ENCODE measurements at places on chromosomes 7 and 10.

DNA sequence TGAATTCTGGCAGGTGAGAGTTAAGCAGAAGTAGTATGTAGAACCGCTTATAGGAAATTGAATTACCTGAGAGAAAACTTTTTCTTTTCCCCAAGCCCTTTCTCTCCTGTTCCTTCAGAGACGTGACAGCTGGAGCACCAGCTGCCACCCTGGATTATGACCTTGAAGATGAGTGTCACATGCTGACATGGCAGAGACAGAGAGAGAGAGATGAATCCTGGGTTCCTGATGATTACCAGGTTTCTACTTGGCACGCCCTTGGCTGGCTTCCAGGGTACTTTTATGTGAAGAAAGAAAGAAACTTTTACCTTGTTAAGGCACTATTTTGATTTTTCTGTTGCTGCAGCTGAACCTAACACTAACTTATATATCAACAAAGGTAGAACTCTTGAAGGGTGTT, 99.9 kb downstream of the GPR26 start:
- no peak for DNase-seq

DNA sequence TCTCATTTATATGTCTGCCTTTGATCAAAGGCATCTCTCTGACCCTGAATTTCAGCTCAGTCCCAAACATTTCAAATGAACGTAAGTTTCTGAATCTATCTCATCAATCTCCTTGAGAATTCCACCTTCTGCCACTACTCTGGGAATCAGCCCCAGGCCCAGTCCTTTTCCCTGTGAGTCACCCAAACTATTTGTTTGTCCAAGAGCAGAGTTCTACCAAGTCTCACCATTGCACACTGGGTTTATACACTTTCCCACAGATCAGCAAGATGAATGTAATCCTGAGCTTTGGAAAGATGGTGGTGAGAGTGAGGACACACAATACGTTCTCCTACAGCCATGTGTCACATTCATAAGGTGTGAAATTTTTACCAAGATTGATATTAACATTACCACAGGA, 251.3 kb upstream of the VWC2 start:
- no peak for DNase-seq

DNA sequence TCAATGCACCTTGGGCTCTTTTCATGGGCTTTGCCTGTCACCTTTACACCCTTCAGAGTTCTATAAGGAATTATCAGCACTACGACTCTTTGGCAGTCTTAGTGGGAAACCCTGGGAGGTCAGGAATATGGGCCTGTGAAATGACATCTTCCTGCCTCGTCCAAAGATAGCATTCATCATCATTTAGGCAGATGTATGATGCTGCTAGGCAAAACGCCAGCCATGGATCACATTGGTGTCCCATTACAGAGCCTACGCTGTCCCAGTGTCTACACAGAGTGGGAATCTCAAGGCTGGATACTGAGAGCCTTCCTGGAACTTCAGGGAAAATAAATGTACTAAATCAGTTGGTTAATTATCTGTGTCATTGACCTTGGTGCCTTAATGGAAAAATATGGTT, 259.4 kb upstream of the CELF2 start:
- no peak for DNase-seq

- DNase-seq = no peak
Measured at GRCh38 chr7:132838313-132838712, 243.6 kb downstream of the CHCHD3 start.

- DNase-seq = no peak
Measured at GRCh38 chr7:138317044-138317596, 142.9 kb upstream of the TRIM24 start.

DNA sequence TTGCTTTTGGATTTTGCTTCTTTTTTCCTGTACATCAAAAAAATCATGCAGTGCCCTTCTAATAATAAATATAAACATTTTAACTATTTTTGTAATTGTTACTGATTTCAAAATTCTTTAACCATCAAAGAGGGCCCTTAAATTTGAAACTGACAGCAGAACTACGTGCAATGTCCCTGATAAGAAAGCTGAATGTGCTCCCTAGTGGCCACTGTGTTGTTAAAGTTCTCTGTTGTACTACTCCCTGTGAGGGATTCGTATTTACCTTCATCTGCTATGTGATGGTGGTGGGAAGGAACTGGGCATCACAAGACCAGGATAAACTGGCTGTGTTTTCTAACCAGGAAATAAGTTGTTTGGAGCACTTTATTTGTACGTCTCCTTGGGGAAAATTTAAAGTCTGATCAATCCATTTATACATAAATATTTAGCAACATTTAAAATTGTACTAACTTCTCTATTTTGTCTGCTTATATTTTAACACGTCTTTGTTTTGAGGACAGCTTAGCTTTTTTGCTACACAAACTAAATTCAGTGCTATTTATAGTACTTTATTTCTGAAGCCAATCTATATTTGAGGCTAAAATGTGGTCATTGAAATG, 322.4 kb downstream of the HGF start:
- peak; percentile 23 for DNase-seq

DNA sequence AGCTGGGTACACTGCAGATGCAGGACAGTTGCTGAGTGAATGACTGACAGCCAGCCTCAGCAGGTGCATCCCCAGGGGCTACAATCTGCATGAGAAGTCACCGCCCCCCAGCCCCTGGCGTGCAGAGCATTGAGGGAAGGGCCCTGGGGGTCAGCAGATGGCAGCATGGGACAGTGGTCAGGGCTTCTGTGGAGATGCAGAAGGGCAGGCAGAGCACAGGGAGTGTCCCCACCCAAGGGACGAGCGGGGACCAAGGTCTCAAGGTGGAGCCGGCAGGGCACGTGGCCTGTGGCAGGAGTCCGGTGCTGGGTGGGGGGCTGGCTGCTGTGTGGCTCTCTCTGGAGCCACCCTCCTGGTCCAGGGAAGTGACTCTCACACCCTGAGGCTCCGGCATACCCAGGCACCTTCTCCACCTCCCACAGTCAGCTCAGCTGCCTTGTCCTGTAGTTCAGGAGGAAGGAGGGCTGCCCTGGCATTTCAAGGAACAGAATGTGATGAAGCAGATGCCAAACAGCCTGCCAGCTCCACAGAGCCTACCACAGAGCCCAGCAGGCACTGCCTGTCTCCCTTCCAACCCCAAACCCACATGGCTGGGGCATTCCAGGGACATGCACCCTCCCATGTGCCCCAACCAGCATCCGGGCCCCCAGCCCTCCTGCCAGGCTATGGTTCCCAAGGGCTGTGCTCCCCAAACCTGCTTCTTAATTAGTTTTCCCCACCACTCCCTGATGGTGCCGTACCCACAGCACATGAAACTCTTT, 114.5 kb downstream of the TMEM130 start:
- no peak for DNase-seq

Measured in DMS153 (cell line).